Stimulated activated memory B cell treated with anti-CD40 and anti-IgM and Interleukin-4, amounts not matched to agents 10 μg/mL and 1 μg/mL and 100 μg/mL, for 72 hours (primary cell): ENCODE measurements at places on chromosomes 1 and 21.

- no peak for ATAC-seq
These were observed 21.0 kb upstream of the GADD45A start for GRCh38 chr1:67664048-67664447.

DNA sequence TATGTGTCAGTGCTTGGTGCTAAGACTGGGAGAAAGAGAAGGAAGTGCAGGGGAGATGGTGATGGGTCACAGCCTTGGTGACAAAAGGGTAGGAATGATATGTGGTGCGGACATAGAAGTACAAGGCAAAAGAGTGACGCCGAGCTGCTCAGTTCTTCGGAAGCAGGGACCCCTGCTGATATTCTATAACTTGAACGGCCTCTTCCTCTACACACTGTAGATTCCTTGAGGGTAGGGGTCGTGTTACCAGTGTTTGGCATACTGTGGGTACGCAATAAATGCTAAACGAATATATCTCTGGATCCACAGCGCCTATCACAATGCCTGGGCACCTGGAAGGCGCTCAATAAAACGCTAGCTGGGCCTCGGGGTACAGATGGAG, 488 bp downstream of the DBT start:
- ATAC-seq, result peak; percentile 2

GRCh38 chr1:37761416-37762095, 3.4 kb downstream of the EPHA10 start:
- no peak for ATAC-seq

DNA sequence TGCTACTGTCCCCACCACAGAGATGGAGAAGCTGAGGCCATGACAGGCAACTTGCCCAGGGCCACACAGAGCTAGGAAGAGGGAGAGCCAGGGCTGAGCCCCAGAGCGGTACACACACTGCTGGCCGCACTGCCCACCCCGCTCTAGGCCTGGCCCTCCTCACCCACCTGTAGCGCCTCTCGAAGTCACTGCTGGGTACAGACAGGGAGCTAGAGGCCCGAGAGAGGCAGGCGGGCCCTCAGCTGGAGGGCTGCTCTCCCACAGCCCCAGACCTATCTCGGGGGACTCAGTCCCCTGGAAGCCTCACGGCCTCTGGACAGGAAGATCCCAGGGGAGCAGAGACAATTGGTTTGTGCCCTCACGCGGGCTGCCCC, 17.3 kb upstream of the PLEKHG5 start:
- ATAC-seq, result no peak

DNA sequence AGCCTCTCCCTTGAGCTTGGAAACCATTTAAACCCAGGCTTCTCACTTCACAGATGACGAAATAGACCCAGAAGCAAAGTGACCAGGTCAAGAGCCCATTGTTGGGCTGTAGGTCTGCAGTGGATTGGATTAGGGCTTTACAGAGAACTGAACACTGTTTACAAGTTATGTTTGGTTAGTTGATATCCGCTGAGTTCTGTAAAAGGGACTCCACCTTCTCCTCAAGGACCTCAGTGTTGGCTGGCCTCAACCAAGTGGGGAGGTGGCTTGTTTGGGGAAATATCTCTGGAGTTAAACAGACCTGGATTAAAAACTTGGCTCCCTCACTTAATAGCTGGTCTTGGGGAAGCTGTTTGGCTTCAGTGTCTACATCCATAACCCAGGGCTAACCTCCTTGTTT, 88.1 kb downstream of the UCK2 start:
- ATAC-seq, result no peak

GRCh38 chr1:62601457-62601856, 4.1 kb downstream of the ANGPTL3 start:
- ATAC-seq, result no peak

DNA sequence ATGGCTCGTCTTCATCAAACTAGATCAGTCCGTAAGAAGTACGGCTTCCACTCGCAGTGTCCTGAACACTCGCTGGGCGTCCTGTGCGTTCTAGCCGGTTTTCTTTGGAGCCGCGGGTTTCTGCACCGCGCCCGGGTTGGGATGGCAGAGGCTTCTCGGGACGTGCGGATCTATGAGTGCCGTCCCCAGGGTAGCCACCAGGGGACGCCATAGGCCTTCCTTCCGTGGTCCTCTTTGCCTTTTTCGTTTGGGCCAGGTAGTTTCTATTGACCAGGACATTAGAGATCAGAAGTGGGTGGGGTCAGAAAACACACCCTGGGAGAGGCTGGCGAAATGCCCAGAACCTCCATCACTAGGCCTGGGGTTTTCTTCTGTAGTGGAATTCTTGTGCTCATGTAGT, 273.8 kb downstream of the FAM72C start:
- ATAC-seq, result no peak

DNA sequence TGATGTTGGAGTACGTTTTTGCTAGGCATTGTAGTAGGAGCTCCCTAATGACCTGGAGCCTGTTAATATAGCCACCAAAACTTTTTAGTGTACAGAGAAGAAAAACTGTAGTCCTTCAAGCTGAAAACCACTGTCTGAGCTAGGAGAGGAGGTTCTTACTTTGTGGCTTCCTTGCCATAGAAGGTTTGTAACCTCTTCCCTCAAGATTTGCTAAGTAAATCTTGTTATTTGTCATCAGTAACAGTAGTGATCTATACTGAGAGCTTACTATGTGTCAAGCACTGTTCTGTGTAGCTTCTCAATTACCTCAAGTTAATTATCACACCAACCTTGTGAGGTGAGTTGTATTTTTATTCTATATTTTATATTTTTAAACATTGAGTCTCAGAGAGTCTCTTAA, 21.2 kb upstream of the LRRC8C start:
- peak; percentile 91 for ATAC-seq

DNA sequence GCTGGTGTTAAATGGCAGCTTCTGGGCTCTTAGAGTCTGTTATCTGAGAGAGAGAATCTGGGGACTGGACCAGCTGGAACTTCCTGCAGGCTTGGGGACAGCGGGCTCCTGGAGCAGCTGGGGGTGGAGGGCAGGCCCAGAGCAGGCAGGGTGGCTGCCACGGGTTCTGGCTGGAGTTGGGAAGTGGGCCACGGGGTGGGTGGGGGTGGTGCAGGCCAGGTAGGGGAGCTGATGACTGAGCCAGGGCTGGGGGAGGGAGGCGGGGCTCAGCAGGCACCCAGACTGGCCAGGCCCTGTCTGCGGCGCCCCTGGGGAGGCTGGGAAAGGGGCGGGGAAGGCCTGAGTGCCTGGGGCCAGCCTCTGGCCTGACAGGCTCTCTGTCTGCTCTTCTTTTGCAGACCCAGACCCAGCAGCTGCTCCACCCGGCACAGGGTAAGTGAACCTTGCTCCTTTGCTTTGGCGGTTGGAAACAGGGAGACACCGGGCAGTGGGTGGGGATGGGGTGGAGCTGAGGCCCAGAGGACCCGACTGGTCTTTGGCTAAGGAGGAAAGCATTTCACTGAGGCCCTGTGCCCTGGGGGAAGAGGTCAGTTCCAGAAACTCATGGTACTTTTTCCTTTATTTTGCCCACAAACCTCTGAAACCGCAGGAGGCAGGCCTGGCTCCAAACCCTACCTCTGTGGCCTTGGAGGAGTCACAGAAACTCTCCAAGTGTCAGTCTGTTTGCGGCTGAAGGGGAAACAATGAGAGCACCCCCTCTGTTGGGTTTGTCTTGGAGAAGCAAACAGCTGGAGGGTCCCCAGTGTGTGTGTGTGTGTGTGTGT, 48.8 kb downstream of the ARHGEF10L start:
- no peak for ATAC-seq

DNA sequence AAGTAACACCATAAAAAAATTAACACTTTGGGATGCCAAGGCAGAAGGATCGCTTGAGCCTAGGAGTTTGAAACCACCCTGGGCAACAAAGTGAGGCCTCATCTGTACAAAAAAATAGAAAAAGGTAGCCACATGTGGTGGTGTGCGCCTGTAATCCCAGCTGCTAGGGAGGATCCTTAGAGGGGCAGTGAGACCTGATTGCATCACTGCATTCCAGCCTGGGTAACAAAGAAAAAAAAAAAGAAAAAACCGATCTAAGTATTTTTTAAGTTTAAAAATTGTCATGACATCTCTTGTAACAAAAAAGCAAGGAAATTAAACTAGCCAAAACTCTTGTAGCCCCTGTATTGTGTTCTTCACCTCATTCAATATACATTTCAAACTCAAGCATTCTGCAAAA, 39.5 kb downstream of the ZZZ3 start:
- no peak for ATAC-seq

DNA sequence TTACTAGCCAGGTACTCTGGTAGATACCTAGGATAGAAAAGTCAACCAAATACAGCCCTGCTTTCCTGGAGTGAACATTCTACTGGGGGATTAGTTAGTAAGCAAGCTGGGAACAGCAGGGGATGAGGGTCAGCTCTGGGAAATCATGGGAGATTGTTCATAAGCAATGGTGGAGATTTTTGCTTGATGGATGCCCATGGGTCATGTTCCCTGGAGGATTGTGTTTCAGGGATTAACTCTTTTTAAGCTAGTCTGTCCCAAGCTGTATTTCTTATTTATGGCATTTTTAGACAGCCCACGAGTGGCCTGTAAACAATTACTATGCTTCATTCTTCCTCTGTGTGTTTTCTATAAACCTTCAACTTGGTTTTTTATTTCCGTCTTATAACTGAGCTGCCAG, 18.9 kb downstream of the CACHD1 start:
- ATAC-seq, result no peak

- ATAC-seq, result no peak
These were observed 46.0 kb downstream of the UBIAD1 start for GRCh38 chr1:11318982-11319381.

GRCh38 chr1:244545511-244545910, 84.4 kb downstream of the CATSPERE start:
- ATAC-seq, result no peak

DNA sequence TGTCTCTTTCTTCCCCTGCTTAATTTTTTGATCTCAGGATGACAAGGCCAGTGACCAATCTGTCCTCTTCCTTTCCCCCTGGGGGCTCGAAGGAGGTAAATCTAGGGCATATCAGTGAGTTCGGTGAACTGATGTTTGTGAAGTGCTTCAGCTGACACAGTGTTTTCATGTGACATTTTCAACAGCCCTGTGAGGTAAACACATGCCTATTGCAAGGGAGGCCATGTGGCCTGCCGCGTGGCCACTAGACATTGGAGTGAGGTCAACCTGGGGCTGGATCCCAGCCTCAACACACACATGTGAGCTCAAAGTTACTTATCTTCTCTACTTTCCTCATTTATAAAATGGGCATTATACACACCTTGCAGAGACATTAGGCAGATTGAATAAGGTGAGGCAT, 126.3 kb downstream of the PLPP3 start:
- no peak for ATAC-seq

GRCh38 chr1:201575912-201576311, 37.0 kb downstream of the NAV1 start:
- no peak for ATAC-seq

GRCh38 chr1:1432951-1433803, 2.3 kb upstream of the VWA1 start:
- ATAC-seq, result peak; percentile 4
